ENCODE measurements at places on chromosomes 5 and 9.

DNA sequence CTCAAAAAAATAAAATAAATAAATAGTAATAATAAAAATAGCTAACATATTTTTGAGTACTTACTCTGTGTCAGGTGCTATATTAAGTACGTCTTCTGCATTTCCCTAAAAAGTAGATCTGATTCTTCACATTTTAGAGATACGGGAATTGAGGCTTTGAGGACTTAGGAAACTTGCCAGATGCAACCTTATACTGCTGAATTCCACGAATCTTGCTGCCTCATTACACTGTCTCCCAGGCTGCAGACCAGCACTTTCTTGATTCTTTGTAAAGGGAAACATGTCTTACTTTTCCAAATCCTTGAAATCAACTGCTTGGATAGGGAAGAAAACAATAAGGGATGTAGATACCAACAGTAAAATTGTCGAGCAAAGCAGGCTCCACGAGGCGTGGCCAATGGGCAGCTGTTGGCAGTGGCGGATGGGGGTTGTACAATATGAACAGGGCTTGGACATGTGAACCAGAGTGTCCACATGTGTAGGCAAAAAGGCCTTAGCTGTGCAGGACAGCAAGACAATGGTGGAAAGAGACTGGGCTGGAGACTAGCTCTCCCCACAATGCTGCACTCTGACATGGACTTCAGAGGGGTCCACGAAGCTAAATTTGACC is 124.3 kb upstream of the RAI14 start:
- no peak for DNase-seq

- no peak for DNase-seq
Observed at GRCh38 chr5:124056326-124056990, 544.5 kb downstream of the CSNK1G3 start.

DNA sequence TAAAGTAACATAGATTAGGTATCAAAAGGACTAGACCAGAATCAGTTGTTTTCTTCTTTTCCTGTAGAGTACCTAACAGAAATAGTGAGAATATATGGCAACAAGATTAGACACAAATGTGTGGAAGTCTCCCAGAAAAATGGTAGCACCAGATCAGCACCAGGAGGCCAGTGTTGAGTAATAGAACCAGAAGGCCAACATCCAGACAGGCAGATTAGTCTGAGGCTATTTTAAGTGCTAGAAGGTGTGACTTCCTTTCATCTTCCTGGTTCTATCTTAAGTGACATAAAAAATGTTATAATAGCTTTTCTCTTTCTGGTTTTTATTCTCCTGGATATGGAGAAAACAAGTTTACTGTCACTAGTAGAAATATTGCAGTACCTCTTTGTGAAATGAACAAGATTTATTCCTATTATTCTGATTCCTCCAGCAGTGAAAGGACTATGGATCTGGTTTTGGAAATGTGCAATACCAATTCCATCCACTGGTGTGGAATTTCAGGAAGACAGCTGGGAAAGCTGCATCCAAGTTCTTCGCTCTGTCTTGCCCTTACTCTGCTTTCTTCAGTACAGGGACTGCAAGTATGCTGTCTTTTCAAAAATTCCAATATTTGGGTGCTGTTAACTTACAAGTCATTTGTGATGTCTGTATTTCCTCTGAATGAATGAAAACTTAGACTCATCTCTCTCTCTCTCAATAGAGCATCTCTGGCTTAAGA is 39.1 kb downstream of the SHLD3 start:
- no peak for DNase-seq

DNA sequence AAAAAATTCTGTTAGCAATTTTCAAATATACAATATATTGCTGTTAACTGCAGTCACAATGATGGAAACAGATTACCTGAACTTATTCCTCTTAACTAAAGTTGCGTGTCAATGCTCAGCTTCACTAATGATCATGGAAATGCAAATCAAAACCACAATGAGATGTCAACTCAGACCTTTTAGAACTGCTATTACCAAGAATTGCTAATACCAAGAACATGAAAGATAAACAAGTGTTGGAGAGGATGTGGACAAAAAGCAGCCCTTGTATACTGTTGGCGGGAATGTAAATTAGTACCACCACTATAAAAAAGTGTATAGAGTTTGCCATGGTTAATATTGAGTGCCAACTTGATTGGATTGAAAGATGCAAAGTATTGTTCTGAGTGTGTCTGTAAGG is 1409.7 kb upstream of the CDH18 start:
- peak; percentile 44 for DNase-seq

DNA sequence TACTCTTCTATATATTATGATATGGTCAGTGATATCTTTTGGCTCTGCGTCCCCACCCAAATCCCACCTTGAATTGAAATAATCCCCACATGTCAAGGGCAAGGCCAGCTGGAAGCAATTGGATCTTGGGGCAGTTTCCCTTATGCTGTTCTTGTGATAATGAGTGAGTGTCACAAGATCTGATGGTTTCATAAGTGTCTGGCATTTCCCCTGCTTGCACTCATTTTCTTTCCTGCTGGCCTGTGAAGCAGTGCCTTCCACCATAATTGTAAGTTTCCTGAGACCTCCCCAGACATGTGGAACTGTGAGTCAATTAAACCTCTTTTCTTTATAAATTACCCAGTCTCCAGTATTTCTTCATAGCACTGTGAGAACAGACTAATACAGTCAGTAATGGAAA is 45.0 kb upstream of the TNC start:
- no peak for DNase-seq

- no peak for DNase-seq
Observed at GRCh38 chr9:136086951-136087740, 7.9 kb downstream of the NACC2 start.

- DNase-seq, result no peak
Observed at GRCh38 chr5:69078921-69079540, 14.8 kb upstream of the SLC30A5 start.

DNA sequence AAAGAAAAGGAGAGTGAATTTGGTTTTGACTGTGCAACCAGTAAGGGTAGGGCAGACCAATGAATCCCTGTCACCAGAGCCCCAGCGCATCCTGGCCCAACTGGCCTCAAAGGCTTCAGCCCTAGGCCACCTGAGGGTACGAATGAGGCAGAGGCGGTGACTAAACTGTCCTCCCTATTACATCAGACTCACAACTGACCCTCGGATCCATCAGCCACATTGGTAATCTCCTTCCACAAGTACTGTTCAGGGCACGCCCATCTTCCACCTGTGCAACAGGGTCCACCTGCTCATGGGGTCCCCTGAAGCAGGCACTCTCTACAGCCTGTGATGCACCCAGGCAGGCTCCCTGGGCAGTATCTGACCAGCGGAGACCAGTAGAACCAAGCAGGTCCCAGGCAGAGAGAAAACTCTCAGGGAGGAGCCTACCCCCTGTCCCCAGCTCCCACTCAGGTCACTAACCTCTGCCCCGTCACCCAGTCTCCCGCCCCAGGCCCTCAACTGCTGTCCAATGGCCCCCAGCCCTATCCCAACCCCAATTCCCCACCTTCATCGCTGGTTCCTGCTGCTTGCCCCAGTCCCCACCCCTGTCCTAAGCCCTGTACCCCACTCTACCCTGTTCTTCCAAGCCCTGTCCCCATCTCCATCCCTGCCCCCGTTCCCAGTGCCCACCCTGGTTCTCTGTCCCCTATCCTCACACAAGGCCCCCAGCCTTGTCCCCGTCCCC is 904 bp downstream of the EDF1 start:
- DNase-seq, result no peak

- DNase-seq, result no peak
Observed at GRCh38 chr9:104775574-104775936, 11.6 kb downstream of the NIPSNAP3B start.

- DNase-seq, result no peak
Observed at GRCh38 chr5:78653681-78654366, 5.3 kb upstream of the LHFPL2 start.

GRCh38 chr9:129351642-129352145 is 173.6 kb upstream of the IER5L start:
- no peak for DNase-seq

DNA sequence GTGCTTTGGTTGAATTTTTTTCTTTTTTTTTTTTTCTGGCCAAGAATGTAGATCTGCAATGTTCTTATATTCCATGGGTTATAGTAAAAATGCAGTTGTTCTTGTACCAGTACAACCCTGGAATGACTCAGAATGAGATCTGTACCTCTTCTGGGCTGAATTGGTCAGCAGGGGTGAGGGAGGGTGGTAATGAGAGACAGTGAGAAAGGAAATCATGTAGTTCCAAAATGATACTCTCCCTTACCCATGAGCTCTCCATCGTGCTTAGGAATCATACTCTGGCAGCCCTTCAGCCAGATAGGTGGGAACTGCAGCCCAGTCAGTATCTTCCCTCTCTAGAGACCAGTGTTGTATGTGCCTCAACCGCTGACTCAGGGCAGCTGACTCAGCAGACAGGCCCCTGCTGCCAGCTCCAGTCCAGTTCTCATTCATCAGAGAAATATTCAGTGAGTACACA is 2.1 kb upstream of the GLIS3 start:
- DNase-seq, result peak; percentile 92

Measured in OCI-M1 (cell line).